NCI-H460 (cell line): ENCODE measurements at places on chromosomes 4 and X. TPM values are rescaled to one million over a fixed set of nuclear protein-coding genes. Genes with fewer than 3 reads are reported as not detected.

NXF2B gene
- total RNA-seq = not detected in 2 replicates

CBLL2 gene
- total RNA-seq = not detected in 2 replicates

C4orf50 gene
- total RNA-seq = not detected in 2 replicates

SPANXC gene
- not detected in 2 replicates for total RNA-seq

GRPEL1 gene
- 45.5 and 50.7 TPM in 2 replicates for total RNA-seq

STPG2 gene
- total RNA-seq = not detected in 2 replicates

TNMD gene
- not detected in 2 replicates for total RNA-seq

BST1 gene
- 10.2 and 11.1 TPM in 2 replicates for total RNA-seq

GC gene
- not detected in 2 replicates for total RNA-seq

GRCh38 chr4:78513411-78513975 is 38.1 kb upstream of the ANXA3 start:
- DNase-seq = no peak

DNA sequence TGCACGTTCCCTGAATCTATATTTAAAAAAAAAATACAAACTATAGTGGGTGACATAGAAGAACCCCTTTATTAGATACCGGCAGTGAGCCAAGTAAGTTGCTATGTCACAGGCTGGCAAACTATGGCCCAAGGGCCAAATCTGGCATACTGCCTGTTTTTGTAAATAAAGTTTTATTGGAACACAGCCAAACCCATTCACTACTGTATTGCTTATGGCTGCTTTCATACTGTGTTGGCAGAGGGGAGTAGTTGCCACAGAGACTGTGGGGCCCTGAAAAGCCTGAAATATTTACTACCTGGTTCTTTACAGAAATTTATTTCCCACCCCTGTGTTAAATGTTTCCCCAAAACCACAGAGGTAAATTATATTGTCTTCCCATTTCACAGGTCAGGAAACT is 71.2 kb upstream of the EGFL6 start:
- no peak for DNase-seq

DNA sequence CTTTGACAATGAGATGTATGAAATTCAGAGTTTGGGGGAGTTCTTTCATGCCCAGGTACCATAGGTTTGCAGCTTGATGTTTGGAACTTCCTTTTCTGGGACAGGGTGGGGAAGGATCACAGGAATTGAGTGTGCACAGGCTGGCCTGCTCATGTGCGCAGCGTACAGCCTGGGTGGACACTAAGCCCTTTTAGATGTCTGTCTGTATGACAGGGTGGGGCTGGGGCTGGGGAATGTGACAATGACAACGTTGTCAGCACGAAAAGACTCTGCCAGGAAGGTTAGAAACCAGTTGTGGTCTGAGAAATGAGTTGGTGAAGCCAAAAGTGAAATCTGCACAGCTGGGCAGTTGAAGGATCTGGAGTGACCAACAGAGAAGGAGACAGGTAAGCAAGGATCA is 47.4 kb downstream of the WWC2 start:
- no peak for DNase-seq

- DNase-seq = no peak
These were observed 28.7 kb downstream of the C4orf50 start for GRCh38 chr4:5989236-5990225.

- DNase-seq = no peak
These were observed 31.2 kb downstream of the CHM start for GRCh38 chrX:86016139-86016538.

- DNase-seq = no peak
These were observed 840 bp downstream of the GUF1 start for GRCh38 chr4:44679060-44679459.

DNA sequence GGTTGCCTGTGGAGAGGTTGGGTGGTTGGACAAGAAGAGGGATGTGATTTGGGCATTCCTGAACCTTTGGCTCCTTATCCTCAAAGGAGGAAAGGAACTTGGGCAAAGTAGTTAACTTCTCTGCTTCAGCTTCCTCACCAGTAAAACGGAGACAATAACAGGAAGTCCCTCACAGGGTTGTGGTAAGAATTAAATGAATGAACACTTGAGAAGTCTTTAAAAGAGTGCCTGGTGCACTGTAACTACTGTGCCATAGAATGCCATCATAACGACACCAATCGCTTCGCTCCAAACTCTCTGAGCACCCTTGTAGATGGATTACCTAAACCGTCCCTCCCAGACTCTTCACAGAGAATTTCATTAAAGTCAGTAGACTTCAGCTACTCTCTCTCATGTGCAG is 10.5 kb downstream of the ZCCHC18 start:
- no peak for DNase-seq

GRCh38 chrX:16431266-16431665 is 218.7 kb upstream of the S100G start:
- DNase-seq = no peak

- DNase-seq = no peak
These were observed 5.1 kb upstream of the ING2 start for GRCh38 chr4:183499801-183500200.

GRCh38 chrX:154804957-154805695 is at the start of gene MPP1:
TSS of gene MPP1 (minus strand) at chrX:154805485. CDS start at chrX:154805373, 112 bp downstream.
- DNase-seq = peak; percentile 65

GRCh38 chr4:73788411-73788810 is 48.0 kb downstream of the CXCL8 start:
- no peak for DNase-seq

DNA sequence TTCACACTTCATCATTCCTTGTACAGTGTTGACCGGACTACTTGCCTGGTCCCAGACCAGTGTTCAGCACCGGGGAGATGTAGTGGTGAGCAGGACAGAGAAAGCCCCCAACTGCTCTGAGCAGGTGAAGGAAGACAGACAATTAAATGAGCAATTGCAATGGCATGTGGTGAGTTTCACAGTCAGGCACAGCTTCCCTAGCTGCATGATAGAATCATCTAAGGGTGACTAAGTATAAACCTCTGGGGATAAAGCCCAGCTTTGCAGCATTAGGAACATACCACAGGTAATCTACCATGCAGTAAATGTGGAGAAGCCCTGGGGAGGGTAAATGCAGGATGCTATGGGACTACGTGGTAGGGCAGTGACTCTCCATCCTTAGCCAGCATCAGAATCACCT is 47.8 kb downstream of the TMA16 start:
- DNase-seq = no peak

DNA sequence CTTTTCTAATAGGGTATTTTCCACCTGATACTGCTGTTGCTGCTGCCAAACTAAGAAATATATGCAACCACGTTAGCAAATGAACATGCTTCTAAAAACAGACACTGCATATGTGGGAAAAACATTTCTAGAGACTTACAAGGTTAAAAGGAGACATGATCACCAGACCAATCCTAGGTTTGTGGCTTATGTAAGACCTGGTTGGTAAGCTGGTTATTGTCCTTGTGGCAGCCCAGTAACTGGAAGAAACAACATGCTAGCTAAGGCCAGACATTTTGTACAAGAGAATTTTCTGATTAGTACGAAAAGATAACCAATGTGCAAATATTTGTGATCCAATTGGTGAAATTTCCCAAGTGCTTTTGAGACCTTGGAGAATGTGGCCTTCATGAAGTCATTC is 112.0 kb downstream of the AFF2 start:
- no peak for DNase-seq

GRCh38 chr4:74471264-74471663 is 26.3 kb downstream of the AREG start:
- DNase-seq = no peak

DNA sequence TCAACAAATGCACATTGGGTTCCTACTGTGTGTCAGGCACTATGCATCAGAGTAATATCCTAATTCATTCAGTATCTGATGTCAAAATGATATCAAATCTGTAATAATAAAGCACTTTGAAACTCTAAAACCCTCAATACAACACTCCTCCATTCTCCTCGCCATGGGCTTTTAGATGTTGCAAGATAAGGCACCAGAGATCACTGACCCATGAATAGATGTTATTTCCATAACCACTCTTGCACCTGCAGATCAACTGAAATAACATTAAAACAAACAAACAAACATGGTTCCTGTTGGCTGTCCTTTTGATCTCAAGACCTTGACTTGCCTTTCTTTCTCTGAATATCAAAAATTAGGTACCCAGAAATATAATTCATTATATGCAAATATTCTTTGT is 100.2 kb downstream of the MAB21L2 start:
- DNase-seq = no peak

GRCh38 chrX:107227780-107228485 is 21.5 kb downstream of the DNAAF6 start:
- no peak for DNase-seq
